ENCODE measurements at places on chromosomes 3 and 15.

GRCh38 chr3:24370352-24371090, 124.1 kb downstream of the THRB start:
- DNase-seq, result no peak

DNA sequence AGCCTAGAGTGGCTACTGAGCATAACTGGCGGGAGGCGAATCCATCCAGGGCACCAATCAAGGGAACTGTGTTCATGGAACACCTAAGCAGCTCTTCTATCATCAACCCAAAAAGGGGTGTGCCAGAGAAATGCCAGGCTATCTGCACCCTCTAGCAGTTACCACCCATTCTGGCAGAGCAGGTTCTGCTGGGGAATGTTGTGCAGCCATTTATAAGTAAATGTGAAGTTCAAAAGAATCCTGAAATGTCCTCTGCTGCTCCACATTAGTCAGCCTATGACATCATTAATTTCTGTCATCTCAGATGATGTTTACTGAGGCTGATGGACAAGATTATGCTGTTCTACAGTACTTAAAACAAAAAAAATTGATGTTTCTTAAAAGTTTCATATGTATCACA, 7.7 kb downstream of the SKIC8 start:
- no peak for DNase-seq

DNA sequence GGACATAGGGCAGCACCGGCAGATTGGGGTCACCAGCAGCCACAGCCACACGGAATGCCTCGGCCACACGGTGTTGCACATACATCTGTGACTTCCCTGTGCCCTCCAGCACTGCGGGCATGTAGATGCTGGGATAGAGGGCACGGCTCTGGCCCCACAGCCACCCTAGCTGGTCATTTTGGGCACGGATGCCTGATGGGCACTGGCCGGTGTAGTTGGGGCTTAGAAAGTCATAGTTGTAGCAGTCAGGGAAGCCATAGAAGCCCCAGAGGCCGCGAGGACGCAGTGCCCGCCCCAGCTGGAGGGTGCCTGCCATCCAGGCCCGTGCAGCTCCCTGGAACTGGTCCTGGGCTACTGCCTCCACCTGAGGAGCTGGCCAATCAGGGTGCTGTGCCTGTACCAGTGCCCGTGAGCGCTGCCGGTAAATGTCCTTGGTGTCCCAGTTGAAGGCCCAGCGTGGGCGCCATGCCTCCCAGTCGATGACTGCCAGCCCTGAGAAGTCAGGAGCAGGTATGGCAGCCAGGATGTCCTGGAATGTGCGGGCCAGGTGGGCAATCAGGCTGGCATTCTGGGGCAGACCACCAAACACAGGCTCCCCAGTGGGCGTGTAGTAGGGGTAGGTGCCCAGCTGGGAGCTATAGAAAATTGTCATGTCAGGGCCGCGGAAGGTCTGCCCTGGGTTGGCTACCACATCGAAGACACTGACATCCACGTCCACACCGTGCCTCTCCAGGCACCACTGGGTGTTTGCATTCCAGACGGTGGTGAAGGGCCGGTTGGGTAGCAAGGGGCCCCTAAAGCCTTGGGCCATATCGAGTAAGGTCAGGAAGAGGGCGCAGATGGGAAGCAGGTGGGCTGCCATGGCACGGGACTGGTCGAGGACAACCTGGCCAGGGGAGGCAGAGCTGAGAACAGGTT, 1.0 kb downstream of the HYAL1 start:
- DNase-seq, result no peak

DNA sequence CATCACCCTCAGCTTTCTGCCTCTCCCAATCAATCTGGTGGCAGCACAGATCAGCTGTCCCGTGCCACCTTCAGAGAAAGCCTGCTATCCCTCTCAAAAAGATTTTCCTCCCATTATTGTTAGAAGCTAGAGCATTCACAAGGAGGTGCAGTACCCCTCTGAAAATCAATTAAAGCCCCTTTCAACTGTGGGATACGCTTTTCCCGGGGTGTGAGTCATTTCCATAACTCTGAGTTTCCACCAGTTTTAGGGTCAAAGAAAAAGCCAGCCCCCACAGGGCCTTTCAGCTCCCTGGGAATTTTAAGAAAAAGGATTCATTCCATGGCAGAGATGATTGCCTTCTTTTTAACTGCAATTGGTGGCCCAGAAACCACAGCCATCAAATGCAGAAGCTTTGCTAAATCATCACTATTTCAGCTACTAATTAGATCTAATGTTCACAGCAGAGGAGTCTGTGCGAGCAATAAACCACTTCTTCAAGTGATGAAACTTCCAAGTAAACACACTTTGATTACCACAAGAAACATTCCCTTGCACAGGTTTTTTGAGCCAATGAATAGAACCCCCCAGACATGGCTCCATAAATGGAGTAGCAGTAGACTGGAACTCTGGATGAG, 270.0 kb upstream of the TPRG1 start:
- DNase-seq, result no peak

DNA sequence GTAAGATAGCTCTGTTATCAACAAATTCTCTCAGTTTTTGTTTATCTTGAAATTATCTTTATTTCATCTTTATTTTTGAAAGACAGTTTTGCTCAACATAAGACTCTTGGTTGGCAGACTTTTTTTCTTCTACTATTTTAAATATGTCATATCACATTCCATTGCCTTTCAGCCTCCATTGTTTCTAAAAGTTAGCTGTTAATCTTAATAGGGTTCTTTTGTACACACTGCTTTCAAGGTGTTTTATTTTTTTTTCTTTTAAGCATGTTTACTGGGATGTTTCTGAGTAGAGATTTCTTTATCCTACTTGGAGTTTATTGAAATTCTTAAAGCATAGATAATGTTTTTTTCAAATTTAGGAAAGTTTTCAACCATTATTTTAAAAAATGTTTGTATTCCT, 294.6 kb downstream of the STXBP5L start:
- no peak for DNase-seq

DNA sequence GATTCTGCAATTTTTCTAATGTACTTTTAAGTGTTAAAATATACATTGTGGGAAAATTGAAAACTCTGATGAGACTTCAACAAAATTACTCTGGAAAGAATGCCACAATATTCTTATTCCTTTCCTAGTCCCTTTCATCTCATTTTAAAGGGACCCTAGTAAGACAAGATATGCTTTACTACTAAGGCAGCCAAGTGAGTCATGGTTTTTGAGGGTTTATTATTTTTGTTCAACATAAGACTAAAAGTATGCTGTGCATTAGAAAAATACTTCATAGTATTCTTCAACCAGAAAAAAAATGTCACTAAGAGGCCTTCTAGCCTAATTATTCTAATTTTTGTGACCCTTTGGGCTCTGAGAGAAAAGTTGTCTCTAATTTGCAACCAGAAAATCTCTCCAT, 7.4 kb downstream of the IL12A start:
- no peak for DNase-seq

DNA sequence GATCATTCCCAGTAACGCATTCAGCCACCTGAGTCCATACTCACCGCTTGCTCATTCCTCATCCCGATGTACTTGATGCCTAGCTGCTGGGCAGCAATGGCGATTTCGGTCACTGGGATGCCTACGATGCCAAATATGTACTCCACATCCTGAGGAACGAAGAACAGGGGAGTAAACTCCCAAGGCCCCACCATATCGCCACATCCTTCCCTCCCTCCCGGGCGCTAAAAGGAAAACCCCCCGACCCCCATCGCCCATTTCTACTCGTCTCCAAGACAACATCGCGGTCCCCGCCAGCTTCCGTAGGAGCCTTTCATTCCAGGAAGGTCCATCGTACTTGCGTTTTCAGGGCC, 347 bp downstream of the HACL1 start:
- peak; percentile 13 for DNase-seq

DNA sequence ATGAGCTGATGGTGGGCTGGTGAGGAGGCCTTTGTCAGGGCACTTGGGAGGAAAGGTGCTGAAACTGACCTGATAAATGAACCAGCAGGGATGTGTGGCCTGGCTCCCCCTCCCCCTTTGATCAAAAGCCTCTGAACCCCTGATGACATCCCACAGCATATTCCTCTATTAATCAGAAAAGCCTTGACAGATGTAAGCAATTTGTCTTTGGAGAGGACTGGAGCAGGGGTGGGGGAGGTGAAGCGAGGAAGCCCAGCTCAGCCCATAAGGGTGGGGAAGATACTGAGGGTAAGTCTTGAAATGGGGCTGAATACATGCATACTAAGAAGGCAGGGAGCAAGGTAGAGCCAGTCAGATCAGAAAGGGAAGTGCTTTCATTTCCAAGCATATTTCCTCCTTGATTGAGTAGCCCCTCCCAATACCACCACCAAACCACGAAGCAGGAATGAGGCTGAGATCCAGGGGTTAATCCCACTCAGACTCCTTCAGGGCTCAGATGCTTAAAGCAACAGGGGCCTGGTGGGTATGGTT, 34.7 kb upstream of the MRPS22 start:
- DNase-seq, result peak; percentile 51

DNA sequence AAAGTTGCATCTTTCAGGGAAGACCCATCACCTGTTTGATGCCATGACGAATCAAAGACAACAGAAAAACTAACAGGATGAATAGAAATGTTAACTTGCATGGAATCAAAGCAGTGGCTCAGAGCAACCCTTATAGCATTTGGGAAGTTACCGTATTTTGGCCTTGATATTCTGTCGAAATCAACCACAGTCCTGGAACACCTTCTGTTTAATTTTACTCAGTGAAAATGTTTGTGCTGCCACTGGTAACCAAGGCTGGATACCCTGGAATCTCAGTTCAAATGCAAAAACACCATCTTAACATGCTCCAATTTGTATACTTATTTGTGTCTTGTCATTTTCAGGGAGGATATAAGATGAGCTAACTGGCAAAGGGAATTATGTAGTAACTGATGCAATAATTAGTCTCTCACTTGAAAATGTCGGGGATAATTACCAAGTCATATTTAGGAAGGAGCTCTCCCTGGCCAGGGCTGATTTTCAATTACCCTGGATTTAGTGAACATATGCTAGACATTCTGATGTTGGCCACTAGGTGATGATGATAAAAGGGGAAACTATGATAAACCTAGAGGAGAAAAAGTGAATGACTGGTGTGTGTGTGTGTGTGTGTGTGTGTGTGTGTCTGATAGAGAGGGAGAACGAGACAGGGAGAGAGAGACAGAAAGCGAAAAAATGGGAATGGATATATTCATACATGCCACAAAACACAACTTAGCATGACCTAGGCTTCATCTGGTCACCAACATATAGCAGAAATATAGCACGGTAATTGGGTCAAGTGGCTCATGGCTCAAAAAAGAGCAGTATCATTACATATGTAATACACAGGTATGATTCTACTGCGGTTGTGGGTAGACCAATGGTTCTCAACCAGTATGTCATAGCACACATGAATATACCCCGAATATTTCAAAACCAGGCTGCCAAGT, 19.0 kb upstream of the PRICKLE2 start:
- peak; percentile 63 for DNase-seq

DNA sequence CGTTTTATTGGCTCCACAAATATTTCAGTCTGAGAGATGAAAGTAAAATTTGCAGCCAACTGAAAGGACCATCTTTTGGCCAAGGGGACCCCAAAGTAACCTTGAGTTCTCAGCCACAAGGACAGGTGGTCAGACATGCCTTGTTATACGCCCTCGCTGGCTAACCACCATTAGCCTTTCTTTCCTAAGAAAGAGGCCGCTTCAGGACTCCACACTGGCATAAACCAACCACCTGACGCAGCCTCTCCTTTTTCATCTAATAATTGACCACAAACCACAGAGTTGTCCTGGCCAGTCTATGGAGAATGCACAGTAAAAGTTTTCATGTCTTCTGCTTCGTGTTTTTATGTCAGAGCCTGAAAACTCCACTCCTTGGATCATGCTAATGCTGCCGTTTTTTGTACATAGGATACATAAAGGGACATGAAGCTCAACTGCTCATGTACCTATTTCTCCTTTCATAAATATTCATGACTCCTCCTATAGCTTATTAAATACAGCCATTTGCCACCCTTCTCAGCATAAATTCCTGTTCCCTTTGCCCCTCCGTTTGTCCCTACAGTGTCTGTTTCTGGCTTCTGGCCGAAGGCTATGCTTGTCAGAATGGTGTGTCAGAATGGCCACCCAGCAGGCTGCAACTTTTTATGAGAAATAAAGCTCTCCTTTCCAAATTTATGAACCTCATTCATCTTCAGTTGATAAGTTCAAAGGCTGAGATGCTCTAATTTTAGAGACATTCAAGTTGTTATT, 374.1 kb upstream of the RBMS3 start:
- DNase-seq, result no peak

DNA sequence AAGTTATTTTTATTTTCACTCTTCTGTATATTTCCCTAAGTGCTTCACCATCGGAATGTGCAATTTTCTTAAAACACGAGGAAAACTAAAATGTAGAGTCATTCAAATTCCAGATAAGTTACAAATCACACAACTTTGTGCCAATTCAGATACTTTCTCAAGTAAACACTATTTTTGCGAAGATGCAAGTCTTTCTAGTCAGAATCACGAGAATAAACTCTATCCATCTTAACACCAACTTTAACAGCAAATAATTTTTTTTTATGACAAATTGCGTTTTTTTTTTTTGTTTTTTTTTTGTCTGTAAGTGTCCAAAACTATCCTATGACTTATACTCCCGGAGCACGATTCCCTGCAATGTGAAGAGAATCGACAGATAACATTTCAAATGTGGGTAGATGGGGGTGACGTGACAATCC, 1.3 kb downstream of the STAG1 start:
- DNase-seq, result peak; percentile 36

- DNase-seq, result peak; percentile 81
These were observed at the start of gene TJP1 for GRCh38 chr15:29822100-29822683. TJP1 (minus strand) TSS chr15:29822468; CDS start chr15:29822028, 440 bp downstream.

- no peak for DNase-seq
These were observed 22.5 kb downstream of the MAP2K5 start for GRCh38 chr15:67564968-67565345.

DNA sequence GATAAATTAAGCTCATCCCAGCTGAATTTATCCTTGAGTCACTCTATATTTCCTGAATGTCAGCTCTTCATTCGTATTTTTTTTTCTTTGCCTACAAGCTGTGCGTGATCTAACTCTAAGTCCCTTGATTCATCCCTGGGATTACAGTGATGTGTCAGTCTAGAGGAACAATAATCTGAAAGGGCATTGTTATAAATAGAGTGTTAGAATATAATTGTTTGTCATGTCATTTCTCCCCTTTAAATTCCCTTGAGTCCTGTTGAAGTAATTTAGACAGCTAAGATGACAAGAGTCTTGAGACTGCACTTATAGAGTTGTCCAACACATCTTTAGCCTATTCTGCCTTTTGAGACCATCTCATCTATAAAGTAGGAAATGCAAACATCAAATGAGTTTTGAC, 621.8 kb downstream of the ZIC1 start:
- DNase-seq, result no peak

DNA sequence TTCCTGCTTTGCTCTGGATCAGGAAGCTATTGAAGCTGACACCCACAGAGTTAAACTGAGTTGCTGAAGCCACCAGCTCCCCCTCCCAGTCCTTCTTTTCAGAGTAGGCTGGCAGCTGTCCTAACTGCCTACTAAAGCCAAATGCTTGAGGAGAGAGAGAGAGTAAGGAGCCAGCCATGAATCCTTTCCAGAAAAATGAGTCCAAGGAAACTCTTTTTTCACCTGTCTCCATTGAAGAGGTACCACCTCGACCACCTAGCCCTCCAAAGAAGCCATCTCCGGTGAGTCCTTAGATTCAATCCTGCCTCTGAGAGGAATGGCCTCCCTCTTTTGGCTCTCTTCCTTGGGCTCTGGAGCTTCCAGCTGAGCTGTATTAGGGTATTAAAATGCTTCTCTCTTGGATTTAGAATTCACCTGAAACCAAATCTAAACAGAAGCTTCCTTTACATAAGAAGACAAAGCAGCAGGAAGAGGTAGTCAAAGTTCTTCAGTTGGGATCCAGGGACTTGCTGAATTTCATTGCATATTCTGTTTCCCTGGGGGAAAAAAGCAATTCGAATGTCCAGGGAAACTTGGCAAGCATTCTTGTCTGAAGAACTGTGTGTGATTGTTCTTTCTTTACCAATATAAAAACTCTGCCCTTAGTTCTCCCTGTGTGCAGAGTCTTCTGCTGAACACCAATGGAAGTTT, at the start of gene SLC15A2:
Gene SLC15A2, plus strand, starts transcription at position 101 of the 690 bp plus-strand sequence. Its CDS starts 76 bp downstream, at position 177.
- DNase-seq, result no peak
